ENCODE measurements at places on chromosomes 3 and 15. TPM values are rescaled to one million over a fixed set of nuclear protein-coding genes. Genes with fewer than 3 reads are reported as not detected.
A peak's percentile ranks its signal among the peaks of the same experiment; 100 is the strongest.

Gene SAXO2
- 0.17 TPM for total RNA-seq

Gene TMEM108
- total RNA-seq, result 0.23 TPM

Gene ADAMTS17
- 0.33 TPM for total RNA-seq

Gene IQSEC1
- total RNA-seq, result 83.7 TPM

Gene TIGIT
- not detected for total RNA-seq

DNA sequence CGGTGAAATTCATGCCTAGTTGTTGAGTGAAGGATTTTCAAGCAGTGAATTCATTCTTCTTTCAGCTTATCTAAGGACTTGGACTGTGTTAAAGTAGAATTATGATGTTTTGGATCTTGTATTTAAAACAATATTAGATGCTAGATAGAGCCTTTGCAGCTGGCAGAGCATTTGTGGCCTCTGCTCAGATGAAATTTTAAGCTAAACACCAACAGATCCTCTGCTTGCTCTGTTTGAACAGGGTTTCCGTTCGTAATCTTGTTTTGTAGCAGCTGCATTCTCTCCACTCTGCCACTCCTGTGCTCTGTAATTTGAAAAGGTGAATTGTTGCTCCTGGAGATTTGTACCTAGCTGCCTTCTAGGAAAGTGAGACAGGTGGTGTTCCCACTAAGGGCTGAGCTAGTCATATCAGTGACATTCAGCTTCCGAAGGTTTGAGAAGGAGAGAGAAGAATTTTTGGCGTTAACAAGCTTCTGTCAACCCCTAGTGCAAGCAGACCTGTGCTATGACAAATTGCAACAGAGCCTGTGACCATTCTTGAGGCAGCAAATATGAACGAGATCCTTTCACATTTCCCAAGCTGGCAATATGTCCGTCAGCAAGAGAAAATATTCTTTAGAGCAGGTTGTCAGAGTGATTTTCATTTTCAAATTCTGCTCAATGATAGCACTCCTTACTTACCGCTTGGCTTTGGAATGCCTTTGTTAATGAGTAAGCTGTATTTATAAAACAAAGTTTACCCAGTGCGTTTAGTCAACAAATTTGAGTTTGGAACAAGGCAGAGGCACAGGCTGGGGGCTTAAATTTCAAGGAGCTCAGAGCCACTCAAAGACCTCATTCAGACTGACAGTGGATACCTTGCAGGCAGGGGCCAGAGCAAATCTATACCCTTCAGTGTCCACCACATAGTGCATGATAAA lies 5.3 kb downstream of the CHST2 start:
- DNase-seq, result no peak

DNA sequence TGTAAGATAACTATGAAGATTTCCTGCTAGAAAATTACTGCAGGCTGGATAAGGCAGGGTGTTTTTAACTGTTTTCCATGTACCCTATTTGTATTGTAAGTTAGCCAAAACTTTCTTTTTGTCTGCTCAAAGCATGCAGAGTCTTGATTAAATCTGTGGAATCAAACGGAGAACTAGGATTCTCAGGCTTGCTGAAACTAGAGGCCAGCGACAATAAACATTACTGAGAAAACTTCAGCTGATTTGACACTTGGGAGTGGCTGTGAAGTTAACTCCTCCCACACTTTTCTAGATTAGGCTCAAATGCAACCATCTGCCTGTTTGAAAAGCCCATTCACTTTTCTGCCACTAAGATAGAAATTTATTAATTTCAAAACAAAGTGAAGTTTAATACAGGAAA lies 153.2 kb upstream of the FRMD4B start:
- DNase-seq, result no peak

DNA sequence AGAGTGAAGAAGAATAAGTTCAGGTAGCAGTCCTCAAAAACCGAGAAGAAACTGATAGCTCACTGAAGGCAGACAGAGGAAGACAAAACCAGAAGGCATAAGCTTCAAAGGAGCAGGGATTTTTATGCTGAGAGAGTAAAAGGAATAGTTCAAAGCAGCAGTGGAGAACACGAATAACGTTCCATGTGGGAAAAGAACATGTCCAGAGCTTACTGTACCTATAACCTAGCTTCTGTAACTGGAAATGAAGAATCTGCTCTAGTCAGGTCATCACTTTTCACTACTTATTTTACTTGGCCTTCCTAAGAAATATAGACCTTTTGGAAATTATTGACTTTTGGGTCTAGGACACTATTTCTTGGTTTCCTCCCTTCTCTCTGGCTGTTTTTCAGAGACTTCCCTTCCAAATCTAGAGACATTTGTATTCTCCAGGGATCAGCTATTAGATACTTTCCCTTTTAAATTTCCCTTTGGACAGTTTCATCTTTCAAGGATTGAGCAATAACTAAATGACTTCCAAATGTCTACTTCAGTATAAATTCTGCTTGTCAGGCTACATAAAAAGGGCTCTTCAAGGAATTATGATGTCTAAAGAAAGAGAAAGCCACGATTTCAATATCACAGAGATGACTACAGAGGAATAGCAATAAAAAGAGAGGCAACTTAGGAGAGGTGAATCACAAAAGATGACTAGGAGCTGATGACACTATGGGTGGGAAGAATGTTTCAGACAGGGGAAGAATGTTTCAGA lies 46.7 kb downstream of the UBE3A start:
- DNase-seq, result no peak

DNA sequence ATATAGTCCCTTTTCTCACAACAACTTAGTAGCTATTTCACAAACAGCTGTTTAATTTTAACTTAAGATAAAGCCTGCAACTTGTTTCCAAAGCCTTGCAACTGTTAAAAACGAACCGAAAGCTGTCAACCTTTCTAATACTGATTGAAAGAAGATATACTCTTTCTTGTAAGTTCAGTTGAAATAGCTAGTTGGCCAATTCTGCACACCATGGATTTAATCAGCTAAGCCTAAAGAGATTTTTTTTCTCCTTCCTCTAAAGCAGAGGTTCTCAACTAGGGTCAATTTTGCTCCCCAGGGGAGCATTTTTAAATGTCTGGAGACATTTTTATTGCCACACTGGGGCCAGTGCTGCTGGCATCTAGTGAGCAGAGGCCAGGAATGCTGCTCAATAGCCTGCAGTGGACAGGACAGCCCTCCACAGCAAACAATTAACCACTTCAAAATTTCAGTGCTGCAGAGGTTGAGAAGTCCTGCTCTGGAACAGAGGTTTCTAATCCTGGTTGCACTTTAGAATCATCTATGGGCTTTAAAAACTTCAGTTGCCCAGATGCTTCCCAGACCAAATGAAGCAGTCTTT lies 26.2 kb downstream of the MINDY4B start:
- no peak for DNase-seq

DNA sequence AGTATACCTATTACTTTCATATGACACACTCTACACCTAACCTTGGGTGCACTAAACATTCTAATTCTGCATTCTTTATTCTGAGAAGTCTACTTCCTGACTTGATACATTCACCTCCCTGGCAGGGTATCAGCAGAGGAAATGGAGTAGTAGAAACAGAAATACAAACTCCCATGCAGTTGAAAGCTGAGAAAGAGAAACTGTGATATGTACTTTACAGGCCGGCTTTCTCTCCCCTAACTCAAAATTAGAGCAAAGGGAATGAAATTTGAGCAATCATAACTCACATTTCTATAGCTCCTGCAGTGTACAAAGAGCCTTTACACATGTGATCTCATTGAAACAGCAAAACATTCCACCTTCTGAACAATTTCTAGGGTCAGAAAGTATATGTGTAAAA lies 135.5 kb upstream of the COL8A1 start:
- DNase-seq, result peak; percentile 37

- no peak for DNase-seq
These were observed 18.5 kb downstream of the DENND4A start for GRCh38 chr15:65773386-65774111.
